ENCODE measurements at places on chromosomes 12 and 14.
A peak's percentile ranks its signal among the peaks of the same experiment; 100 is the strongest.

DNA sequence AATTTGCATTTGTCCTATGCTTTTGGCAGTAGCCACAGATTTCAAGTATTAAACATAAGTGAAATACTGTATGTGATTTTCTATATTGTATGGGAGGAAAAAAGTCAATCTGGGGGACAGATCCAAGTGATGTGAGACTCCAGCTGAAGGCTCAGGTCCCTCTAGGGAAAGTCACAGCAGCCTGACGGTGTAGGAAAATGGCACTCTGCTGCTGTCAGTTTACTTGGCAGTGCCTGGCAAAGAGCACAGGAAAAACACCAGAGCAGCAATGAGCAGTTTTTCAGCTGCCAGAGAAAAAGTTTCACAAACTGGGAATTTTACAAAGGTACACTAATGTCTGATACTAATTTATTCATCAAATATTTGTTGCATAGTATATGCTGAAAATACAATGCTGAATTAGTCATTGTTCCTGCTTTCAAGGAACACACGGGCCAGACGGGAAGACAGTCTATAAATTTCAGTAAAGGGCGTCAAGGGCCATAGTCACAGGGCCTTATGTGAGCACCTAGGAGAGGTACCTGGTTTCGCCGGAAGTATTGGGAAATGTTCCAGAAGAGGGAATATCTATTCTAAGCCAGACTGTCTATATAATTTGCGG, 66.2 kb upstream of the SLC38A2 start:
- DNase-seq = no peak

- DNase-seq = no peak
These were observed 82.7 kb upstream of the ESRRB start for GRCh38 chr14:76293221-76293620.

GRCh38 chr14:30874120-30874998, at the start of gene COCH:
Gene COCH, plus strand, starts transcription at chr14:30874559. Its CDS starts 380 bp downstream, at chr14:30874939.
- DNase-seq = peak; percentile 66

- DNase-seq = no peak
These were observed 227.2 kb downstream of the DACT1 start for GRCh38 chr14:58864751-58865513.

GRCh38 chr12:45244561-45245343, 28.9 kb downstream of the ANO6 start:
- DNase-seq = no peak

All from LoVo (cell line).